ENCODE measurements at places on chromosomes 4 and X. TPM values are rescaled to one million over a fixed set of nuclear protein-coding genes. Genes with fewer than 3 reads are reported as not detected.

Gene FRG2
- 0.10 TPM for total RNA-seq

Gene C4orf54
- total RNA-seq, result not detected

Gene COPS4
- total RNA-seq, result 37.2 TPM

Gene ADAD1
- not detected for total RNA-seq

Gene FAM9C
- not detected for total RNA-seq

Gene ZRSR2
- total RNA-seq, result 13.1 TPM

Gene FAM47A
- not detected for total RNA-seq

Gene IL2RG
- total RNA-seq, result 322 TPM

Gene SATL1
- total RNA-seq, result not detected

Gene FDCSP
- not detected for total RNA-seq

Gene SPANXD
- total RNA-seq, result not detected

Gene EIF4E
- total RNA-seq, result 181 TPM

Gene GSX2
- total RNA-seq, result not detected

Gene MND1
- total RNA-seq, result 25.1 TPM

Gene GPR119
- total RNA-seq, result not detected

Gene TRIM60
- not detected for total RNA-seq

Gene MAGEB4
- total RNA-seq, result not detected

Gene WAS
- 84.2 TPM for total RNA-seq

Gene CAMK2D
- total RNA-seq, result 62.3 TPM

Gene PABPC1L2A
- not detected for total RNA-seq

Gene ATRX
- total RNA-seq, result 52.3 TPM

Gene FOXP3
- 13.0 TPM for total RNA-seq
